Uterine smooth muscle cell (primary cell): ENCODE measurements at places on chromosomes 3 and 15. TPM values are rescaled to one million over a fixed set of nuclear protein-coding genes. Genes with fewer than 3 reads are reported as not detected.

The ZDHHC19 gene
- not detected in 2 replicates for total RNA-seq

The ADAMTS9 gene
- 1.1 and 2.1 TPM in 2 replicates for total RNA-seq

The CCR9 gene
- total RNA-seq: not detected in 2 replicates

The MYRIP gene
- 0.12 and 0.22 TPM in 2 replicates for total RNA-seq

The P2RY14 gene
- total RNA-seq: not detected in 2 replicates

The SGO1 gene
- 4.7 and 16.2 TPM in 2 replicates for total RNA-seq

The VEPH1 gene
- 56.1 and 144 TPM in 2 replicates for total RNA-seq

The TMEM62 gene
- total RNA-seq: 17.2 and 26.3 TPM in 2 replicates

The UCN2 gene
- total RNA-seq: 1.2 and 1.5 TPM in 2 replicates

The FBN1 gene
- 481 and 802 TPM in 2 replicates for total RNA-seq

The SAMD7 gene
- total RNA-seq: not detected in 2 replicates

The RASL12 gene
- 0.87 and 4.1 TPM in 2 replicates for total RNA-seq
